ENCODE measurements at places on chromosomes 5 and 9.

GRCh38 chr9:127211983-127212382 lies 52.6 kb upstream of the GARNL3 start:
- no peak for DNase-seq

GRCh38 chr5:62690421-62690820 lies 111.8 kb downstream of the LRRC70 start:
- no peak for DNase-seq

- DNase-seq: no peak
These were observed 24.5 kb downstream of the PSD2 start for GRCh38 chr5:139820130-139820529.

DNA sequence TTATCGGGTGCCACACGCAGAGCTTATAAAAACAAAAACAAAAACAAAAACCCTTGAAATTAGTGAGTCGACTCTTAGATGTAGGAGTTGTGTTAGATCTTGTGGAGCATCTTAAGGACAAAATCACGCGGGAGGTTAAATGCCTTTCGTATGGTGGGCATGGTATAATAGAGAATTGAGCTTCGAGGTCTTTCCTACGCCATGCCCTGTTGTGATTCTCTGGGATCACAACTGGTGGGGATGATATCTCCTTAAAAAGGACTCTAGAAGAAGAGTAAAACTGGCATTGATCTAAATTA lies 773 bp upstream of the ELL2 start:
- DNase-seq: no peak

DNA sequence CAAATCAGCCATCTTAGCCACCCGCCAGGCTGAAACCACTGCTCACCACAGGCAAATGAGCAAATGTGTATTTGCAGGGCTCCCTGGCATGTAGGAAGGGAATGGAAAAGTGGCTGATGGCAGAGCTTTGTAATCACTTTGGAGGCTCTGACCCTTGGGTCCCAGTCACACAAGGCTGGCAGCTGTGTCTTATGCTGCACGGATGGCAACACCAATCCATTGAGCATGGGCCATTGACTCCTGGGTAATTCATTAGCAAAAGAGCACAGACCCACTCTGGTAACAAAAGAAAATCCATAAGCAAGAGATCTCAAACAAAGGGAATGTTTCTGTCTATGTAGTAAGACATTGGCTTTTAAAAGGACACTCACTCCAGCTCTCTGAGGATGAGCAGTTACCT lies 57.6 kb downstream of the SPOCK1 start:
- DNase-seq: no peak

DNA sequence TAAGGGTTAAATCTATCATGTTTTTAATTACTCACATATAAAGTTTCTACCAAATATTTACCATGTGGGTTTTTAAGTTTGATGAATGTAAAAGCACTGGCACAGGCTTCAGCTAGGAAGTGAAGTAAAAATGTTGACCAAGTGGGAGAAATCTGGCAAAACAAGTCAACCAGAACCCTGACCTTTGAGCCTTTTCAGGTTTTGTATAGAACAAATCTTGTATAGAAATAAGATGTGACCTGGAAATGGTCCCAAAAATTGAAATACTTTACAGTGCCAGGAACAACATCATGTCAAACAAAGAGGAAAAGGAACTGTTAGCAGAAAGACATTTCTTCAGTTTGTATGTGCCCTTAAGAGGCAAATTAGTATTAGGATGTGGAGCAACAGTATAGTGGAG lies 137.6 kb downstream of the CCDC192 start:
- no peak for DNase-seq

DNA sequence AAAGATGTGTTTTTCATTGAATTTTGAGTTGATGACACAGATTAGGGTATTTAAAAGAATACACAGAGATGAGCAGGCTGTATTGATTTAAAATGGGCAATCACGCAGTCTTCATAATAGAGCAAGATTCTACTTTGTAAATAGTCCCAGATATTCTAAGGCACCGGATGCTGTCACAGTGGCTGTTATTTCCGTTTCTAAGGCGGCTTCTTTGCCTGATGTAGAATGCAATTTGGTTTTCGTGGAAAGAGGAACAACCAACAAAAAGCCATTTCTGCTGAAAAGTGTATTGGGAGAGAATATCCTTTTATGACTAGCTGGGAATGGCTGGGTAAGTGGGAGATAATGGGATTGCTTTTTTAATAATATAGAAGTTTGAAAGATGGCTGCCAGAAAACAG lies 17.5 kb downstream of the PRKACG start:
- no peak for DNase-seq

DNA sequence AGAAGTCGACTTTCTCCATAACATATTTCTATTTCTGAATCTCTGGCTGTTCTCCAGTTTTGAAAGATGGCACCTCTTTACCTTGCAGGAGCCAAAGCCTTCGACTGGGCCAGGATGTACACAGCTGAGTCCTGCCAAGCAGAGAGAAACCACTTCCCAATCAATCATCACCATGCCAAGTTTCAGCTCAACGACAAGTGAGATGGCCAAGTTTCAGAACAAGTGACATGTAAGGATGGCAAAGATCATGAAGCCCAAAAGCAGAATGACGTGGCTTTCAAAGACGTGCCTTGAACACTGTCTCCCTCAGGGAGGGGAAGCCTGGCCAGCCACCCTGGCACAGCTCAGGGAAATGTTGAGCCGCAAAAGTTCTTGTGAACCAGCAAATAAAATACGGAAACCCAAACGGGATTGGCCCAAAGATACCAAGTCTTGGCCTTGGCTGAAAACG lies 17.7 kb downstream of the STK10 start:
- no peak for DNase-seq

- no peak for DNase-seq
These were observed 17.0 kb downstream of the PLPP7 start for GRCh38 chr9:131306397-131307004.

- no peak for DNase-seq
These were observed 2.6 kb downstream of the OLFML2A start for GRCh38 chr9:124779368-124780059.

- no peak for DNase-seq
These were observed 129.5 kb upstream of the DPYSL3 start for GRCh38 chr5:147639321-147639720.

GRCh38 chr9:130751631-130752355 lies 58.2 kb downstream of the EXOSC2 start:
- DNase-seq: no peak

GRCh38 chr9:134413112-134413715 lies 87.0 kb downstream of the RXRA start:
- DNase-seq: no peak

GRCh38 chr9:34157898-34158297 lies 20.9 kb upstream of the UBAP1 start:
- no peak for DNase-seq

DNA sequence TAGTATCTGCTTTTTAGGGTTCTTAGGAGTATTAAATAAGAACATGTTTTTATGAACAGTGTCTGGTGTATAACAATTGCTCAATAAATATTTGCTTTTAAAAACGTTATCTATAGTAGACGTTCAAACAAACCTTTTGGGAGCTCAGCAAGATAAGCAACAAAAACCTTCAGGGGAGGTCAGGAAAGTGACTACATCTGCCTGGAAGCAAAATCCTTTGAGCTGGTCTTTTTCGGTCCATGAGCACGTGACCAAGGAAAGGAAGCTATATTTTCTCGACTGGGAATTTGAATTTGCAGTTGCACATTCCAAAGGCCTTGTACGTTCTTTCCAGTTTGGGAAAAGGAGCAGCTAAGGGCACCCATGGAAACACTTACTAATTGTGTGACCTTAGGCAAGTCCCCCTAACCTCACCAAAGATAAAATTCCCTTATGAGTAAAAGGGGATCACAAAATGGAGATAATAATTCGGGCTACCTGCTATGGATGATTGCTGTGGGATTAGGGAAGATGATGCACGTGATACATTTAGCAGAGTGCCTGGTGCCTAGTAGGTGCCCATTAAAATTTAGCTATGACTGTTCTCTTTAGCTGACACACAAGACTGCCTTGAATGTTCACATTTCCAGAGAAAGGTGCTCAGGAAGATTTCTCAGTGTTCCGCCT lies 45.4 kb downstream of the PTTG1 start:
- no peak for DNase-seq
